ENCODE measurements at places on chromosomes 6 and 20.

DNA sequence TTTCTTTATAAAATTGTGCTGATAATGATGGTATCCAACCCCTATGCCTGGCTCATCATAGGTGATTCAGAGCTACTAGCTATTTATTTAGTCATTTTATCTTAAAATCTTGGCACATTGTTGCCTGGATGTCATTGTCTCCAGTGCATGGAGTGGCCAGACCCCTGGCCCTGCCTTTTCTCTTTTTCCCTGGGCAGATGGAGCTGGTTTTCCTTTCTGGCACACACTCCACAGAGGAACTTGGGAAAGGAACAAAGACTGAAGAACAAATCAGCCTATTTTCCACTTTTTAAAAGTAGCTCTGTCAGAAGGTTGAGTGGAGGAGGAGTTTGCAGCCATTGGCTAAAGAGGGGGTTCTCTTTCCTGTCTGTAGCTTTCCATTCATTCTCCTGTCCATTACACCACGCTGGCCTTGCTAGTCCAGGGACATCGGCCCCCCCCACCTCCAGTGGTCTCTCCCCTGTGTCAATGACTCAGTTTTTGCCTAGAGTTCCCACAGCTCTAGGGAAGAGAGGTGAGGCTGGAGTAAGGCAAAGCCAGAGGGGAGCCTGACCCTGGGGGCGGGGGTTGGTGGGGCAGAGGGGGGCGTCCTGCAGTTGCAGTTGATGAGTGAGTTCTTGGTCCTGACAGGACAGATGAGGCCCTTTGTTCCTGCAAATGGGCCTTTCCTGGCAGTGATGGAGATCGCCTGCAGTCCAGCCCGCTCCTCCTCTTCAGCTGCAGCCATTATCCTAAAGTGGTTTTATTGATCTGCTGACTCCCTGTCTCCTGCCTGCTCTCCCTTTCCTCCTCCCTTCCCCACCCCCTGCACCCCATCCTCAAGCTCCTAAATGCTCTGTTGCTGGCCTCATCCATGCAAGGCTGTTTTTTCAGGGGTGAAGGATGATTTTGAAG lies 774.5 kb downstream of the DHX35 start:
- DNase-seq, result no peak

DNA sequence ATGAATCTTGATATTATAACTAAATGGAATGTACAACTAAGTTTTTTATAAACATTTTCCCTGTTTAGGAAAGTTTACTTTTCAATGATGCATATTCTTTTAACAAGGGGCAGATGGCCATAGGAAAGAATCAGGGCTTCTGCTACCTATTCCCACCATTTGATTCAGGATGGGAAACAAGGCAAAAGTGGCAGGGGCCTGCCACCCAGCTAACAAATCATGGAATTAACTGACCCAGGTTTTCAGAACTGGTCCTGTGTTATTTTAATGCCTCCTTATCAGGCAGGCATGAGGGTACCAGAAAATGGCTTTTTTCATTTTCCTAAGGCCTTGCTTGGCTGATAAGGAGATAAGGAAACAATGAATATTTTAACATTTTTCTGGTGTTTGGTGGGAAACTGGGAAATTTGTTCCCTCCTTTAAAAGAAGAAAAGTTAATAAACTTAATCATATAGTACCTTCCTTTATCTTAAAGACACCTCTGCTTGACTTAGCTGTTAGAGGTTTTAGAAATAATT lies 6.7 kb downstream of the POU3F2 start:
- no peak for DNase-seq

GRCh38 chr20:33914919-33915318 lies 78.8 kb upstream of the RALY start:
- peak; percentile 27 for DNase-seq

- DNase-seq, result no peak
These were observed 121.5 kb upstream of the FOXQ1 start for GRCh38 chr6:1190366-1190765.

GRCh38 chr6:68197356-68197755 lies 437.7 kb upstream of the ADGRB3 start:
- DNase-seq, result no peak

DNA sequence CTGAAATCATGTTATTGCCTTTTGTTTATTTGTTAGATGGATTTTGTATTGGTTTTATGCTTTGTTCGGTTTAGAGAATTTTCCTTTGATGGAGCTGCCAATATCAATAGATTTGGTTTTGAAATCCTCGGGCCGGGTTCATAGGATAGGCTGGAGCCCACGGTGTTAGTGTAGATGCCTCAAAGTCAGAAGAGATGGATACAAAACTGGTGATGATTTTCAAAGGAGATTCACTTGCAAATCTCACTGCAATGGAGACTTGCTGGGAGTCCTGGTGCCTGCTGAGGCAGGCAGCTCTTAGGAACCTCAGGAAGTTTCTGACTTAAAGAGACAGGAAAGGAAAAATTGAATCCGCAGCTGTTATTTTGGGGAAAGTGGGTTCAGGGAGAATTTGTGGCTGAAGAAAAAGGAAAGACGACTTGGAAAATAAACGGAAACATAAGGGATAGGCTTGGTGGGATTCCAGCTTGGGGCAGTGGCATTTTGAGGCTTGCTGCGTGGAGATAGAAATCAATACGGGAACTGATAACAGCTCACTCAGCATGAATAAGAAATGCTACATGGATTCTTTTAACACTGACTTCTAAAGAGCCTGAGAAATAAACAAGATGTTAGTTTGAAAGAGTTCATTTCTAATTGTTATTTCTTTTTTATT lies 241.6 kb downstream of the PHACTR1 start:
- no peak for DNase-seq

DNA sequence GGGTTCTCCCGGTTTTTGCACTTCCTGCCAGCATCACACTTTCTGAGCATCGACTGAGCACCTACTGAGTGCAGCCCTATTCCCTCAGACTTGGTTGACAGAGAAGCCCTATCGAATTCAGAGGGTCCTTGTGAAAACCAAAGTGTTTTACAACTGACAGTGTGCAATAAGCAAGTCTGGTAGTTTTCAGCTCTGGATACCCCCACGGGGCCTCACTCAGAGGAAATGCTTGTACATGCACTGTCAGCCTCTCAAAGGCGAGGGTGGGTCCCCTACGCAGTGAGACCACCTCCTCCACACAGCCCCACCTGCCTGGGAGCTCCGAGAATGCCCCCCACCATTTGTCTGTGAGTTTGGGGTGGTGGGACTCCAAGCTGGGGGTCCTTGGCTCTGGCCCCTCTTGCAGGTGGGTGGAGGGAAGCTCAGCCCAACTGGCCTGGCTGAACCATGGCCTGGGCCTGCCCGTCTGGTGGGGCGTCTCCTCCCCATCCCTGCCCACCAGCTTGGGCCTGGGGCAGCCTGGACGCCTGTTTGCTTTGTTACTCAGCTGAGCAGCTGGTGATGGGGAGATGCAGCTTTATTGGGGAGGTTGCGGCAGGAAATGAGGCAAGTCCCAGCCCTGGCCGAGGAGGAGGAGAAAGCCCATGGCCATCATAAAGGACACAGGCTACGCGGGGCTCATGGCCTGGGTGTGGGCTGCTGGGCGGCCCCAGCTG lies 1.7 kb downstream of the SPDEF start:
- no peak for DNase-seq

- DNase-seq, result no peak
These were observed 37.9 kb upstream of the RNF24 start for GRCh38 chr20:4053071-4053919.

DNA sequence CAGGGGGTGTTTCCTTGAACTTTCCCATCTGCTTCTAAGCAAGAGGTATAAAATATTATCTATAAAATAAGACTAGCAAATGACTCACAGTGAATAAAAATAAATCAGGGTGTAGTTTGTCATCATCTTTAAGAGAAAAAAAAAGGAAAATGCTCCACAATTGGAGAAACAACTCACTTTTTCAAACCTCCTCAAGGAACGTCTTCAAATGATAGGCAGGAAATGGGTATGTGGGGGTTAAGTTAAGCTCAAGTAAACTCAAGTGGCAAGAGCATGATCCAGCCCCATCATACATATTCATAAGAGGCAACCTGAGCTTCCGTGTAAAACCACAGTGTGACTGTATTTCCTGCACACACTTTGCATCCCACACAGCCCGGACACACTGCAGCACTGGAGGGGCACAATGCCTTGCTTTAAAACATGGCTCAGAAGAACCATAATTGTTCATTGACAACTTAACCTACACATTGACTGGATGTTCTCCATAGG lies 58.5 kb upstream of the CEP85L start:
- DNase-seq, result peak; percentile 63

- DNase-seq, result peak; percentile 74
These were observed 55.3 kb upstream of the FAM83D start for GRCh38 chr20:38870733-38871559.

GRCh38 chr6:71043902-71044301 lies 87.0 kb upstream of the B3GAT2 start:
- no peak for DNase-seq

- no peak for DNase-seq
These were observed 894.7 kb downstream of the C6orf118 start for GRCh38 chr6:164414695-164415094.

GRCh38 chr6:168376811-168377483 lies 57.4 kb upstream of the DACT2 start:
- no peak for DNase-seq

GRCh38 chr6:75759207-75759606 lies 10.2 kb downstream of the MYO6 start:
- no peak for DNase-seq

DNA sequence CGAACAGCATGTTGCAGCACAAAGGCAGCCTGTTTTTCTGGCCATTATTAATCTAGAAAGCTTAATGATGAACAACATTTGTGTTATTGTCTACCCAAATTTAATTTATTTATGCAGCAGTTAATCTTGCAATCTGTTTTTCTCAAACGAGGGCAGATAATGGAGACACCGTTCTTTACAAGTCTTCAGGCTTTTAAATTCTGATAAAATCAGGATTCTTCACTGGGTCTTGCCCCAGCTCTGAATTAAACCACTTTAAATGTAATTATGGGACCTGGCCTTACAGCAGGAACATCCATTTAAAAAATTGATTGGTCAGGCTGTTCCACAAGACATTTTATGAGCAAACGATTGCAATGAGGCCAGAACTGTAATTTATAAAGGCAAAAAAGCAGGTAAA lies 26.5 kb upstream of the INSM1 start:
- no peak for DNase-seq

DNA sequence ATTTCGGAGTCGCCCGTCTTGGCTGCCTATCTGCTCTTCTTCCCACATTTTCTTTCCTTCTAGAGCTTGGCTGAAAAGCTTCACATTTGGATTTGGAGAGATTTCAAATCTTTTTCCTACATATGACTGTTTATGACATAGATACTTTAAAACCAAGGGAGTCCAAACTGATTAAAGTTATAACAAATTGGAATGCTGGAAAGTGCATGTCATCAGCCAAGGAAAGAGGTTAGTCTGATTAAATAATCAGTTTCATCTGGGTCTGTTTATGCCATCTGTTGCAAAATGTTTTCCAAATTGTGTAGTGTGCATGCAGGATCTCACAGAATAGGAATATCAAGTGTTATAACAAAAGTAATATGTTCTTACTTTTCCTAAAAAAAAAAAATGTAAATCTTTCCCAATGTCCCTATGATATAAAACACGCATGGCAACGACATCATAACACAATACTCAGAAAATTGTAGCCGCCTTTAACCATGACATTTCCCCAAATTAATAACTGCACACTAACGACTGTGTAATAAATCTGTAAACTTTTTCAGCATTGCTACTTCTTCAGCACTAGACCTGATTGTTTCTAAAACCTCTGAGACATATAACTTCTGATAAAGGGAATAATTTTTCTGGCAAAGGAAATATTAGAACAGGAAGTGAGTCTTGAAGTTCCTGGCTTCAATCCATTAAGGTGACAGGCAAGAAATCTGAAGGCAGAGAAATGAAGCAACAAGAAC lies 230.2 kb upstream of the FOXQ1 start:
- no peak for DNase-seq

DNA sequence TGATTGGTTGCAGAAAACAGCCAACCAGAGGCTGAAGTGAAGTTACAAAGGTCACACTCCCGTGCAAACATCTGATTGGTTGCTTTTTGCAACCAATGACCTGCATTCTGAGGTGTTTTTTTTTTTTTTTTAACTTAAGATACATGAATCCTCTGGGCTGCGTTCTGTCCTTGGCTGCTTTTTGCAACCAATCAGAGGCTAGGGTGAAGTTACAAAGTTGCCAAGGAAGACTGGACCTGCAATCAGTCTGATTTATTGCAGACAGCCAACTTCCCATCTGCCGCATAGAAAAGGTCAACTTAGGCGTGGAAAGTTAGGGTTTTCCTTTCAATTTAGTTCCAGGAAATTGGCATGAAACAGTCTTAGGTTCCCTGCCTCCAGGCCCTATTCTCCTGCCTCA lies 292.9 kb downstream of the PLCB1 start:
- DNase-seq, result no peak

- DNase-seq, result no peak
These were observed 8.0 kb upstream of the F13A1 start for GRCh38 chr6:6328451-6328850.

GRCh38 chr20:36465109-36466080 lies 75.9 kb upstream of the MYL9 start:
- DNase-seq, result peak; percentile 61

- DNase-seq, result peak; percentile 41
These were observed 852 bp downstream of the GMNN start for GRCh38 chr6:24775520-24776058.

GRCh38 chr6:108526739-108527174 lies 34.0 kb upstream of the FOXO3 start:
- no peak for DNase-seq

DNA sequence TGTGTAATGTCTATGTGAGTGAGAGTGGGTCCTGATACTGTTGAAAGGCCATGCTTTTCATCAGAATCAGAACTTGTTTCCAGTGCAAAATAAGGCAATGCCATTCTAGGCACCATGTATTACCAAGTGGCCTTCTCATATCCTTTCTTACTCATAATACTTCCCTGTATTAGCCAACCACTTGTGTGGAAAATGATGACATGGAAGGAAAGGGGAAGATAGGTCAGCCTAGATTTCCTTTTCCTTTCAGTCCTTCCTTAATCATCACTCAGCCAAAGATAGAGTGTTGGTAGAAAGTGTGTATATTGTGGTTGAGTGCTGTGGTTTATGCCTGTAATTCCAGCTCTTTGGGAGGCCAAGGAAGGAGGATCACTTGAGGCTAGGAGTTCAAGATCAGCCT lies 158.6 kb upstream of the PREP start:
- no peak for DNase-seq

DNA sequence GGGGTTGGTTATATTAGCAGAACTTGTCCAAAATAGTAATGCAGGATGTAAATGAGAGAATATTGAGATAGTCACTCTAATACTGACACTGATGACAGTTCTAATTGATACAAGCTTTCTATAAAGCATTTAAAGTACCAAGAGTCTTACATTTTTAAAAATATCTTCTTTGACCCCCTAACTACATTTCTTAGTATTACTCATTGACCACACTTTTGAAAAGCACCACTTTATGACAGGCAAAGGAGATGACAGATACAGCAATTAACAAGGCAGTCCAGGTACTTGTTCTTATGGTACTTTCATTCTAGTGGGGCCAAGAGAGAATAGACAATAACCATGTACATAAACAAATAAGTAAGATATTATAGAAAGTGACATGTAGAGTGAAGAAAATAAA lies 139.4 kb upstream of the EYA4 start:
- DNase-seq, result no peak

DNA sequence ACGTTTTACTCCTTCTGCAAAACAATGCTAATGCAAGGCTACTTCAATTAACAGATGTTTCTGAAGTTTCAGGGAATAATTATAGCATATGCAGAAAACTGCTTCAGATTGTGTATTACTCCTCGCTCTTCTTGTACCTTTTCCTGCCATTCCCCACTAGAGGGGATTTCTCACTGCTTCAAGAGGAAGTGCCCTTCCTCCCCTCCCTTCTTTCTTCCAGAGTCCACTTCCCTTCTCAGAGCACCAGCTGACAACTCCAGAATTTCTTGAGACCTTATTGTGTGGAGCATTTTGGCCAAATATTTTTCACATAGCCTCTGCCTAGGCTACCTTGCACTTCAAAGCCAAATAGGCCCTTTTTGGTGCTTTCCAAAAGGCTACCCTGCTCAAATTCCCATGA lies 12.7 kb upstream of the MCUR1 start:
- DNase-seq, result no peak

Measured in activated CD4-positive, alpha-beta T cell treated with anti-CD3 and anti-CD28 coated beads, Interleukin-2, amount 50 U/mL, for 48 hours (primary cell).